Activated T-helper 1 cell treated with anti-CD3 and anti-CD28 coated beads, Interleukin-2, amount 50 U/mL, for 16 hours (primary cell): ENCODE measurements at places on chromosomes 2 and 18.

- DNase-seq: no peak
Observed at GRCh38 chr2:195494451-195494850, 162.6 kb upstream of the SLC39A10 start.

DNA sequence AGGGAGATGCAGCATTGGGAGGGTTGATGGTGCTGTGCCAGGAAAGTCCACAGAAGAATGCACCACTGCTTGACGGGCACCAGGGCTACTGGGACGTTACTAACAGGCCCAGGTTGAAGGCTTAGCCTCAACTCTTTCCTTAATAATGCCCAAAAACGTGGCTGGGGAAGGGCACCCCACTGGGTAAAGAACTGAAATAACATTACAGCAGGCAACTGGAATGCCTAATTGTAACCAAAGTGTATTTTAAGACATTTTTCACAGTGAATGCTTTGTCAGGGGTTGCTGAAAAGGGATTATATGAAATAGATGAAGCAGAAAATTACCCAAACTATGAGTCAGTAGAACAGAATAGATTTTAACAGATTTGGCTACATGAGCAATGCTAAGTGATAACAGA is 191.3 kb downstream of the CMPK2 start:
- DNase-seq: no peak

- no peak for DNase-seq
Observed at GRCh38 chr2:105100046-105100840, 62.4 kb downstream of the MRPS9 start.

GRCh38 chr2:111149882-111150455 is 29.3 kb downstream of the BCL2L11 start:
- DNase-seq: no peak
